NAMALWA (cell line): ENCODE measurements at places on chromosomes 13 and 19.

DNA sequence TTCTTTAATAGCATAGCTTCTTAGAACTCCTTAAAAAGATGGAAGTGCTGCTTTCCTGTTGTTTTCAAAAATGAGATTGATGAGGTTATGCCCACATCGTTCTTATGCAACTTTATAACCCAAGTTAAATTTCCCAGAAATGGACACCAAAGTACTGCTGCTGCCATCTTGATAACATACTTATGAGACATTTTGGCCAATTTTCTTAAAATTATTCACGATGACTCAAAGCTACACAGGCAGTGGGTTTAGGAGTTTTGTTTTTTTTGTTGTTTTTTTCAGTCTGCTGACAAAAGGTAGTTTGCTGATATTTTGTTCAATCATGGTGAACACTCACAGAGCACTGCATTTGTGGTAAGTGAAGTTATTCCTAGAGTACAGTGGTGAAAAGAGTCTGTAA lies 54.9 kb upstream of the RFC3 start:
- no peak for DNase-seq

GRCh38 chr19:55283548-55284377 lies at the start of gene BRSK1:
BRSK1 (plus strand) TSS chr19:55283997; CDS start chr19:55284443, 446 bp downstream.
- DNase-seq, result no peak

DNA sequence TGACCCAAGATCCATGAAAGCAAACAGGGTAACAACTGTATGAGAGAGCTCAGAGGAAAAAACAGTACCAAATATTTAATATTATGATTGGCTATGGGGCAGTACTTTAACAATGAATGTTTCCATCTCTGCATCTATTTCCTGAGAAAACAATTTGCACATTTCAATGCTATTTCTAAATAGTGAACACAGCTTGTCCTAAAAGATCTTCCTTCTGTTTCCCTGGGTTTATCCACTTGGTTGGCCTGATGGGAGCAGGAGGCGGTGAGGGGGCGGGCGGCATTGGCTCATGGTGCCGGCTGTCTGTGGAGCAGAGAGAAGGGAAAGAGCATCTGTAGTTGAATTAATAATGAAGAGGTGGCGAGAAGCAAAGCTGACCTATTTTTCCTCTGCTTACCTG lies 291.4 kb downstream of the DCLK1 start:
- DNase-seq, result no peak

GRCh38 chr13:112896736-112897602 lies 72.0 kb upstream of the MCF2L start:
- DNase-seq, result no peak

DNA sequence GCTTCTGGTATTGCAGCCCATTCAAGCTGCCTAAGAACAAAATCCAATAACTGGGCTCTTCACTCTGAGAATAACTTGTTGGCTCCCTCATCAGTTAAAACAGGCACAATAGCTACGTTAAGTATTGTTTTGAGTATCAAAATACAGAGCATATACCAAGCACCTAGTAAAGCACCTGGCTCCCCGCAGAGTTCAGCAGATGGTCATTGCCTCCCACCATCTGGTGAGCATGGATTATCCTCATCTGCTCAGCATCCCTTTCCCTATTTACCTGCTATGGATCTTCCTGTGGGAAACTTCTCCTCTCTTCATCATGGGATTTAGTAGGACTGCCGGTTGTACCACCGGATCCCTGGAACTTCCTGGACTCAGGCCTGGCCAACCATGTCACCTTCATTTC lies 199.2 kb upstream of the MAB21L1 start:
- DNase-seq, result no peak

- no peak for DNase-seq
These were observed 11.6 kb downstream of the CCDC169 start for GRCh38 chr13:36286006-36286405.

- DNase-seq, result no peak
These were observed 18.2 kb downstream of the ARHGAP33 start for GRCh38 chr19:35793381-35794165.

DNA sequence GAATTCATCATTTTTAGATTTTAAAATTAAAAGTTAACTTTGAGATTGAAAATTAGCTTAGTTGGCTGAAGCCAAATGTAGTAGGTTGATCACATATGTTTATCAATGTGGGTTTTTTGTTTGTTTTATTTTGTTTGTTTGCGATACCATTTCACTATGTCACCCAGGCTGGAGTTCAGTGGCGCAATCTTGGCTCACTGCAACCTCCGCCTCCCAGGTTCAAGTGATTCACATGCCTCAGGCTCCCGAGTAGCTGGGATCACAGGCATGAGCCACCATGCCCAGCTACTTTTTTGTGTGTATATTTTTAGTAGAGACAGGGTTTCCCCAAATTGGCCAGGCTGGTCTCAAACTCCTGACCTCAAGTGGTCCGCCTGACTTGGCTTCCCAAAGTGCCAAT lies 665.7 kb upstream of the SLC10A2 start:
- no peak for DNase-seq

DNA sequence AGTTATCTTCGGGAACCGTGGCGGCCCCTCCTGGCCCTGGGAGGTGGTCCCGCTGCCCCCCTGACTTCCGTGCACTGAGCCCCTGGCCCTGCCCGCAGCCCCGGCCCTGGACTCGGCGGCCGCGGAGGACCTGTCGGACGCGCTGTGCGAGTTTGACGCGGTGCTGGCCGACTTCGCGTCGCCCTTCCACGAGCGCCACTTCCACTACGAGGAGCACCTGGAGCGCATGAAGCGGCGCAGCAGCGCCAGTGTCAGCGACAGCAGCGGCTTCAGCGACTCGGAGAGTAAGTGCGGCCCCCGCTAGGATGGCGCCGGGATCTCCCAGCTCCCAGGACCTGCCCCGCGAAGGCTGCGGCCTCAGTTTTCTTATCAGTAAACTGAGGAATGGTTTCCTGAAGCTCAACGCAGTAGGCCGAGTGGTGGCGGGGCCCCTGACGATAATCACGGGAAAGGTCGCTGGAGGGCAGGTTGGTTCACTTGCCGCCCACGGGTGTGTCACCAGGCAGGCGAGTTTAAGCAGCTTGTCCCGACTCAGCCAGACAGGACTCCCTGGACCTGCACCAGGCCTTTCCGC lies 924 bp downstream of the RGCC start:
- peak; percentile 59 for DNase-seq

GRCh38 chr19:29941828-29942403 lies at the start of gene URI1:
URI1 (plus strand) TSS chr19:29942239; CDS start chr19:29942548, 309 bp downstream.
- peak; percentile 88 for DNase-seq

DNA sequence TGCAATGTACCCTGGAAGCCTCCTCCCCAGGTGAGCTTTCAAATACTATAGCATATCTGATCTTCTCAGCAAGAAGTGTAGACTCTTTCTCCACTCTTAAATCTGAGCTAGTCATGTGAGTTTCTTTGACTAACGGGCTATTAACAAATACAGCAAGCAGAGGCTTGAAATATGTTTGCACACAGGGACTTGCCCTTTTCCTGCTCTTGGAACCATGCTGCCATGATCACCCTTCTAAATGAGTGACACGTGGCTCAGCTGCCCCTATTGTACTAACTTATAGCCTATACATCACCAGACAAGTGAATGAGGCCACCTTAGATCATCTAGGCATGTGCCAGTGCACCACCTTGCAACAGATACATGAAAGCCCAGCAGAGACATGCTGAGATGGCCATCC lies 13.3 kb upstream of the SUCLA2 start:
- DNase-seq, result no peak

DNA sequence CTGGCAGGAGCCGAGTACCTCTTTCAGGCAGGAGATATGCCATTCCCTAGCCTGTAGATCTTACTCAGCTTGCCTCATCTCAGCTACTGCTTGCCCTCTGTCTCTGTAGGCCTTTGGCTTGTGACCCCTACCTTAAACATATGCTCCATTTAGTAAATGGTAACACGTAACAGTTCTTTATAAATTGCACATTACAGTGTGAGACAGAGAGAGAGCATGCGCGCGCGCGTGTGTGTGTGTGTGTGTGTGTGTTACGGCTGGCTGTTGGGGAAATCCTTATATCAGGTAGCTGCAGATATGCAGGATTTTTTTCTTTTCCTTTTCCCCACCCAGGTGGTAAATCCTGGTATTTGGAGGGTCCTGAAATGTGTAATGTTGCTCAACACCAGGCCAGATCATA lies 4.2 kb downstream of the SPINT2 start:
- DNase-seq, result no peak

DNA sequence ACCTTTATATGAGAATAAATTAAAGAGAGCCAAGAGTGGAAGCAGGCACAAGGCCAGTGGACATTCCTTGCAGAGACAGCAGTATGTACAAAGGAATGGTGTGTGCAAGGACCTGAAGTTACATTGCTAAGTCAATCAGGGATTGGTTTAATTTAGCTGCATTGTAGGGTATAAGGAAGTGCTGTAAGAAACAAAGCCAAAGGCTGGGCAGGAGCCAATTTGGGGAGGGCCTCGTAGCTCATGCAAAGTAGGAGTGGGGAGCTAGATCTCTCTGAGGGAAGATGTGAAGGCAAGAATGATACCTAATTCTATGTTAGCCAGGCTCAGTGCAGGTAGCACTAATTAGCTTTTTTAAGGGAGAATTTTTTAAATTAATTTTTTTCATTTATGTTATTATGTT lies 76.7 kb downstream of the SLAIN1 start:
- DNase-seq, result no peak

- no peak for DNase-seq
These were observed 2.0 kb upstream of the MAB21L1 start for GRCh38 chr13:35478271-35479037.

DNA sequence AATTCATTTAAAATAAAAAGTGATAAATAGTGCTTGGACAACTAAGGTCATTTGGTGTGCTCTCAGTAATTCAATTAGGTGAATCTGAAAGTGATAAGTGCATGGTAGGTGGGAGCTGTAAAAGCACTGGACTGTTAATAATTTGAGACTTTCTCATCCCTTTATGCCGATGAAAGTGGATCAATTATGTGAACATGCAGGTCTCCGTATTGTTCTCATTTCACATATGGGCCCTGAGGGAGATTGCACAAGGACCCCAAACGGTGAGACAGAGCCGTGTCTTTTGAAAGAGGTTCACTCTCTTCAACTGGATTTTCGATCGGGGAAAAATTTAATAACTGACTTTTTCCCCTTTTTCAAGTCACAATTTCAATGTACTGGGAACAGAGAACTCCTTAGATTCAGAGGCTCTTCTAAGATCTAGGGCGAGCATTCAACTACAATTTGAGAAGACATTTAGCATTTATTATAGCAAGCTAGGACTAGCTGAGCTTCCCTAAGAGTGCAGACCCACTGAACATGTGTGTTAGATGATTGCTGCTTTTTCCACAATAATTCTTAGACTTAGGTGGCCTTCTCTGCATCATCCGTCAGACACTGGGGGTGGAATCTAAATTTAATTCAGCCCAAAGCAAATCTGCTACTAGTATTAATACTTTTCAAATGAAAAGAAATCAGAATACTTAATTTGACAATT lies 347.6 kb downstream of the OXGR1 start:
- DNase-seq, result no peak

GRCh38 chr19:38695832-38696728 lies 48.2 kb downstream of the CAPN12 start:
- DNase-seq, result no peak

DNA sequence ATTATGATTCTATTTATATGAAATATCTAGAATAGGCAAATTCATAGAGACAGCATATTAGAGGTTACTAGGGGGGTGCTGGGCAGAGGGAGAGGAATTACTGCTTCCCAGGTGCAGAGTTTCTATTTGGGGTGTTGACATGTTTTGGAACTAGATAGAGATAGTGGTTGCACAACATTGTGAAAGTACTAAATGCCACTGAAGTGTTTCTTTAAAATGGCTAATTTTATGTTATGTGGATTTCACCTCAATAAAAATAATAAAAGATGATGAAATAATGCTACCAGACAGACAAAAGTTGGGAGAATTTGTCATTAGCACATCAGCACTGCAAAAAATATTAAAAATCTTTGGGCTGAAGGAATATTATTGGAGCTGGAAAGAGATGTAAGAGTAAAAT lies 63.4 kb downstream of the SLC6A16 start:
- DNase-seq, result no peak

DNA sequence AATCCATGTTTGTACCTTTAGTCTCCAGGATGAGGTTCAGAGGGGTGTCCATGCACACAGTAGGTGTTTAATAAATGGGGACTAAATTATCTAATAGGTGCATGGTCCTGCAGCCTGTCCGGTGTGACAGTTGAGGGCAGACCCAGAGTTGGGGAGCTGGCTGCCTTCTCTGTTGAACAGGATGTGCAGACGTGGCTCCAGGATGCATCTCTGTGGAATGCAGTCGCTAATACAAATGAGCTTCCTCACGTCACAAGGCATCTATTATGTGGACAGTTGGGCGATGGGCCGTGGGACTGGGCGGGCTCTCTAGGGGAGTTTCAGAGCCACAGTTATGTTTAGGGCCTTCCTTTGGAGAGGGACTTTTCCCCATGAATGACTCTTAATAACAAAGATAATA lies 71.0 kb downstream of the SIPA1L3 start:
- DNase-seq, result peak; percentile 20

DNA sequence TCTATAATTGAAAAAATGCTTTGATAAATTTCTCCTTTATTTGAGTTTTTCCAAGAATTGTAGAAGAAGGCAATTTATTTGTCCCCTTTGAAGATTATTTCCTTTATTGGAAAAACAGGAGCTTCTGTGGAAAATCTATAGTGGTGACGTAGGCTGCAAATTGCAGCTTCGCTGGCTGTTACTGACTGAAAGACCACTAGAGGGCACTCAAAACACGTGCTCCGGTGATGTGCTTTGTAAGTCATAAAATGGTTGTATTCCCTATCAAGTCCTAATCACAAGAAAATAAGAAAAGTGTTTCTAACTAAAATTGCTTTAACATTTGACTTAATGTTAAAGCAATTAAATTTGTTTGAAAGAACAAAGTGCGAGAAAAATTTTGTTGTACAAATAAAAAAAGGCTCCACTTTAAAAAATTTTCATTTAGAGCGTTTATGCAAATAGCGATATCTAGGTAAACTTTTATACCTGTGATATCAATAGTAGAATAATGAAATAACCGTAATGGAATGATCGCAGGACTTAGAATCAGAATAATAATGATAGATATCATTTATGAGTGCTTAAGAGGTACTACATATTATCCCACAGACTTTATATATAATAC lies 638.2 kb upstream of the SPRY2 start:
- peak; percentile 74 for DNase-seq

DNA sequence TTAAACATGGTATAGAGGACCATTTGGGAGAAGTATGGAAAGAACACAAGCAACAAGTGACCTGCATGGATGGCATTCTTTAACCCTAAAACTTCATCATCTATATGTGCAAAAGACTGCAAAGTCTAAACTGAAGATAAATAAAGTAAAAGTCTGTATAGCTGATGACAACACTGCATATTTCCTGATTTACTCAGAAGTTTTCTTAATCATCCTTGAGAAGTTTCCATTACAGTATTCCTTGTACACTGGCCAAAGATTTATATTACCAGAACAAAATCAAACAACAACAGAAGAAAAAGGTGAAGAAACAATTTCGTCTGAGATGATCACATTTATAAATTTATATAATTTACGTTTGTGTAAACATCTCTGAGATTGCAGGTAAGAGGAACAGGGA lies 805.7 kb downstream of the PCDH9 start:
- no peak for DNase-seq

GRCh38 chr19:17703824-17704463 lies 15.3 kb upstream of the MAP1S start:
- DNase-seq, result peak; percentile 73

- peak; percentile 66 for DNase-seq
These were observed 47.2 kb downstream of the ZAR1L start for GRCh38 chr13:32267836-32268439.

GRCh38 chr19:49216071-49216470 lies 58.5 kb downstream of the TRPM4 start:
- no peak for DNase-seq
